Smooth muscle cell of the coronary artery (primary cell): ENCODE measurements at places on chromosomes 2 and 18. TPM values are rescaled to one million over a fixed set of nuclear protein-coding genes. Genes with fewer than 3 reads are reported as not detected.

The GPBAR1 gene
- total RNA-seq, result not detected in 2 replicates

The C2orf49 gene
- 13.6 and 14.3 TPM in 2 replicates for total RNA-seq

The CYP26B1 gene
- total RNA-seq, result 0.45 and 2.9 TPM in 2 replicates

The ATIC gene
- 17.9 and 20.8 TPM in 2 replicates for total RNA-seq

The COLEC11 gene
- total RNA-seq, result 0.53 and 1.1 TPM in 2 replicates

The ALPI gene
- total RNA-seq, result not detected in 2 replicates

The NPAS2 gene
- total RNA-seq, result 6.4 and 11.0 TPM in 2 replicates

The TRAPPC12 gene
- total RNA-seq, result 61.0 and 66.6 TPM in 2 replicates

The HMSD gene
- not detected in 2 replicates for total RNA-seq

The MREG gene
- 1.5 and 7.3 TPM in 2 replicates for total RNA-seq

The ATL2 gene
- total RNA-seq, result 49.3 and 62.9 TPM in 2 replicates

The SPR gene
- 31.0 and 32.2 TPM in 2 replicates for total RNA-seq

The MOGAT1 gene
- not detected in 2 replicates for total RNA-seq

The SCYGR4 gene
- total RNA-seq, result under 0.01 TPM in 1 of 2 replicates, not detected in the other

The KHK gene
- total RNA-seq, result 0.53 and 1.9 TPM in 2 replicates
